ENCODE measurements at places on chromosomes 4 and X. TPM values are rescaled to one million over a fixed set of nuclear protein-coding genes. Genes with fewer than 3 reads are reported as not detected.

CFP gene
- polyA plus RNA-seq, result 2.7 TPM

PITX2 gene
- polyA plus RNA-seq, result not detected

PNMA3 gene
- 3.2 TPM for polyA plus RNA-seq

FAM3A gene
- 19.5 TPM for polyA plus RNA-seq

COMMD8 gene
- 22.7 TPM for polyA plus RNA-seq

MAGEA9B gene
- not detected for polyA plus RNA-seq

TCP11X2 gene
- polyA plus RNA-seq, result 0.12 TPM

MAGEA2 gene
- 1.8 TPM for polyA plus RNA-seq

SAP30 gene
- polyA plus RNA-seq, result 58.3 TPM

SPANXC gene
- polyA plus RNA-seq, result not detected

RTL9 gene
- polyA plus RNA-seq, result 0.58 TPM

NSDHL gene
- polyA plus RNA-seq, result 21.7 TPM

NPY1R gene
- 19.8 TPM for polyA plus RNA-seq

VEGFD gene
- polyA plus RNA-seq, result not detected

NSG1 gene
- 921 TPM for polyA plus RNA-seq

FANCB gene
- polyA plus RNA-seq, result 0.17 TPM

RAB39B gene
- 26.2 TPM for polyA plus RNA-seq

TEX13C gene
- 0.22 TPM for polyA plus RNA-seq

RBMXL3 gene
- polyA plus RNA-seq, result not detected

MEPE gene
- polyA plus RNA-seq, result not detected

UGT8 gene
- 0.42 TPM for polyA plus RNA-seq

BMP3 gene
- polyA plus RNA-seq, result 1.5 TPM

ASMTL gene
- 25.9 TPM for polyA plus RNA-seq

PDZD4 gene
- 343 TPM for polyA plus RNA-seq

ZDHHC15 gene
- 9.3 TPM for polyA plus RNA-seq

ZNF330 gene
- 38.3 TPM for polyA plus RNA-seq

ENOPH1 gene
- polyA plus RNA-seq, result 159 TPM

UCP1 gene
- polyA plus RNA-seq, result not detected

GRIA2 gene
- 823 TPM for polyA plus RNA-seq

MGST2 gene
- 5.2 TPM for polyA plus RNA-seq

ADH1B gene
- not detected for polyA plus RNA-seq

ADH1C gene
- not detected for polyA plus RNA-seq

SOWAHB gene
- polyA plus RNA-seq, result not detected

CPLX1 gene
- polyA plus RNA-seq, result 7.6 TPM

CC2D2A gene
- 10.7 TPM for polyA plus RNA-seq

MTNR1A gene
- polyA plus RNA-seq, result not detected

TREX2 gene
- polyA plus RNA-seq, result not detected

HGFAC gene
- polyA plus RNA-seq, result 17.8 TPM

OTC gene
- not detected for polyA plus RNA-seq

GIMD1 gene
- not detected for polyA plus RNA-seq

BGN gene
- polyA plus RNA-seq, result not detected

UGT2B11 gene
- 0.22 TPM for polyA plus RNA-seq

G6PD gene
- polyA plus RNA-seq, result 13.6 TPM

MAOB gene
- not detected for polyA plus RNA-seq

AMMECR1 gene
- 2.2 TPM for polyA plus RNA-seq

CENPE gene
- polyA plus RNA-seq, result 1.8 TPM

ARMCX1 gene
- polyA plus RNA-seq, result 84.5 TPM

CYLC1 gene
- not detected for polyA plus RNA-seq

FMR1NB gene
- polyA plus RNA-seq, result not detected

ADH4 gene
- not detected for polyA plus RNA-seq

SULT1E1 gene
- polyA plus RNA-seq, result not detected

PNPLA4 gene
- polyA plus RNA-seq, result 2.0 TPM
